ENCODE measurements at places on chromosomes 5 and 9.

DNA sequence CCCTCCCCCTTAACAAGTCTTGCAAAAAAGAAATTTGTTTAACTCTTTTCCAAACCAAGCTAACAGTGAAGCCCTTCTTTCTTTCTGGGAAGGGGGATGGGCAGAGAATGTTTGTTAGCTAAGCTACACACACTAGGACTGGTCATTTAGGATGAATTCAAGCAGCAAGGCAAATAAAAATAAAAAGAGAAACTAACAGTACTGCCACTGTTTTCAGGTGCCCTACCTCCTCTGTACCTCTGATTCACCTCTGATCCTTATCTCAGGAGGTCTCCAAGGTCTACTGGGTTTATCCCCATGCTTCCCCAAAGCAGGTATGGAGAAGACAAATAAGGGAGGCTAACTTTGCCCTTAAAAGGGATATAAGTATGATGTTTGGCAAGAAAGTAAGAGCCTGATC lies 52.9 kb downstream of the ELL2 start:
- DNase-seq = no peak

GRCh38 chr9:138043061-138043410 lies 165.5 kb downstream of the CACNA1B start:
- DNase-seq = no peak

GRCh38 chr9:36161187-36161586 lies 8.0 kb upstream of the CCIN start:
- peak; percentile 55 for DNase-seq

GRCh38 chr5:140388052-140388451 lies 13.6 kb upstream of the ANKHD1 start:
- no peak for DNase-seq

- no peak for DNase-seq
These were observed 40.4 kb downstream of the FER start for GRCh38 chr5:108788142-108788541.

- DNase-seq = no peak
These were observed 49.9 kb downstream of the ITGA1 start for GRCh38 chr5:52837591-52838001.

- peak; percentile 94 for DNase-seq
These were observed 142.4 kb downstream of the YIPF5 start for GRCh38 chr5:144028058-144028457.

DNA sequence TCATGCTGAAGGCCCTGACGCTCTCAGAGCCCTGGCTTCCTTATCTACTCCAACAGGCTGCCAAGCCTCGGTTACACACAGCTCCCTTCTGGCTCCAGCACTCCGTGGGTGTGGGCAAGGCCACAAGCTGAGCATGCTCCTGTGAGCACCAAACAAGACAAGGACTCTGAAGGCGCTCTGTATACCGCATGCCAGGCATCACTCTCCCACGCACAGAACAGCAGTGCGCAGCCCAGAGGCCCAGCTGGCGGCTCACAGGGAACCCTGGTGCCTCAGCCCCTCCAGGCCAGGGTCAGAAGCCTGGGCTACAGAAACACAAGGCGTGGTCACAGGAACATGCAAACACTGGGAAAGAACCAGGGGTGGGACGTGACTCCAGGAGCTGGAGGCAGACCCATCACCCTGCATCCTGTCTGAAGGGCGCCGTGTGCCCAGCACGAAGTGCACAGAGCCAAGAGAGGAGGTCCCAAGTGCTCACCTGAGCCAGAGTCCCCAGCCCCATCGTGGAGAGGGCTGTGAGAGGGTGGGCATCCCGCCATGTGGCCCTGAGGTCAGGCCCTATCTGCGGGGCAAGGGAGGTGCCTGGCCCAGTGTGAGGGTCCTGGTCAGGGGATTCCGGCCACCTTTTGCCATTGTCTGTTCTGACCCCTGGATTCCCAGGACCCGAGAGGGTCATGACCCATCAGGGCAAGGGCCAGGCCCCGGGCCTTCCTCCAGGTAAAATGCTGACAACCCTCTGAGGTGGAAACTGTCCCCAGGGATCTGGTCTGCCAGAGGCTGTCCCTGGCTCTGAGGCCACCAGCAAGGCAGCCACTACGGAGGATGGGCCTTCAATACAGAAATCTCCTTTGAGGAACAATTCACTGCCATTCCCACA lies 54.7 kb downstream of the COL23A1 start:
- no peak for DNase-seq

DNA sequence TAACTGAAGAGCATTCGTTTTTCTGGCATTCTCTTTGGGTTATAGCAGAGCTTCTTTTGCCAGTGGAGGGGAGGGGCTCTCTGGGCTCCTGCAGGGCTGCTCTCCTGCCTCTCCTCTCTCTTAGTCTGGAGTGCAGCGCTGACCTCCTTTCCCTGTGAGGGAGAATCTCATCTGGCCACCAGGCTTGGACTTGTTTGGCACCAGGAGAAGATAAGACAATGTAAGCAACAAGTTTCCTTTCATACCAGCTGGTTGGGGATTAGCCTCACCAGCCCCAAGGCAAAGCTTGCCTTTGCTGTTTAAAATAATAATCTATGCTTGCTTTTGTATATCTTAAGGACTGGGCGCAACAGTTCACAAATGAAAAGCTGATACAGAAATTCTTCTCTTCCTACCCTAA lies 196.4 kb downstream of the TLE4 start:
- DNase-seq = no peak

GRCh38 chr5:78719504-78720219 lies 71.1 kb upstream of the LHFPL2 start:
- no peak for DNase-seq

- peak; percentile 69 for DNase-seq
These were observed 90.0 kb upstream of the HMHB1 start for GRCh38 chr5:143721925-143722324.

GRCh38 chr5:127976991-127977717 lies 106.4 kb upstream of the SLC12A2 start:
- DNase-seq = no peak

GRCh38 chr5:53923961-53924360 lies 363.5 kb downstream of the NDUFS4 start:
- DNase-seq = peak; percentile 30

GRCh38 chr5:170423692-170424091 lies 34.5 kb upstream of the KCNMB1 start:
- no peak for DNase-seq

- DNase-seq = no peak
These were observed 94.2 kb upstream of the SAP30L start for GRCh38 chr5:154351566-154351965.

DNA sequence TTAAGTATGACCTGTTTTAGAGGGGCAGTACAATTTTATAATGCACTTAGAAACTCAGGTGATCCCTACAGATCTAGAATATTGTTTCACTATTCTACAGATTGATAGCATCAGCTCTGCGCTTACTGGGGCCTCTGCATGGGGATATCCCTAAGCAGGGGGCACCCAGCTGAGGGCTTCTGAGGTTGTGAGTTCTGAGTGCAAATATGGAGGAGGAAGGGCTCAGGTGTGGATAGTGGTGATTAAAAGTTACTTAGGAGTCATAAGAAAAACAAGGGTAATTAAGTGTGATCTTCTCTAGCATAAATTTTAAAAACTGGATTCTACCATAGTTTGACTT lies 274.4 kb downstream of the EFNA5 start:
- DNase-seq = no peak

DNA sequence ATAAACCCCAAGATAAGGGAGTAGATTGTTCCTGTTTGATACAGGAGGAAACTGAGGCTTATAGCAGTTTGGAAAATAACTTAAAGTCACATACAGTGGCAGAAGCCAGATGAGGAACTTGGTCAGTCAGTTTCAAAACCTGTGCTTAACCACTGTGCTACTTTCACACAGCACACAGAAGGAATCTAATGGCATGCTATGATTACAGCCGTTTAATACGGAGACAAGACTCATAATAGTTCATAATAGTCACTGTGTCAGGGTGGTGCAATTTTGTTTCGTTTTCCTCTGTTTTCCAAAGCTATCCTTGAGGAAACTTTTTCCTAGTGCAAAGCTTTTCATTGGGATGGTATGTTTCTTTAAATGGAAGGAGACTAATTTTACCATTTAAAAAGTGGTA lies 112.3 kb downstream of the GCNT1 start:
- DNase-seq = no peak

- DNase-seq = peak; percentile 77
These were observed 1.0 kb upstream of the FAM13B start for GRCh38 chr5:138033907-138034306.

DNA sequence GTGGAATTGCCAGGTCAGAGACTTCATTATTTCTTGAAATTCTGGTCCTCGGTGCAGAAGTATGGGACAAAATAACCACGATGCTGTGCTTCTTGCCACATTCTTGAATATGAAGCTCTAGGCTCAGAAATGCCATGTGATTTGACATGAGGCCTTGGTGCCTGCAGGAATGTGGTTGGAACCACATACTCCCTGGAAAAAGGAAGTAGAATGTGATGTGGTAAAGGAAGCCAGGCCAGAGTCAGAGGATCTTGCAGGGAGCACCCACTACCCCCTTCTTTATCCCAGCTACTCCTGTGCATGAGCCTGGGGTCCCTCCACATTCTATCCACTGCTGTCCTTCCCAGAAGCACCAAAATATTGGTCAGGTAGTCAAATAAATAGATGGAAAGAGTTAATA lies 80.9 kb downstream of the FOXD1 start:
- DNase-seq = peak; percentile 77

DNA sequence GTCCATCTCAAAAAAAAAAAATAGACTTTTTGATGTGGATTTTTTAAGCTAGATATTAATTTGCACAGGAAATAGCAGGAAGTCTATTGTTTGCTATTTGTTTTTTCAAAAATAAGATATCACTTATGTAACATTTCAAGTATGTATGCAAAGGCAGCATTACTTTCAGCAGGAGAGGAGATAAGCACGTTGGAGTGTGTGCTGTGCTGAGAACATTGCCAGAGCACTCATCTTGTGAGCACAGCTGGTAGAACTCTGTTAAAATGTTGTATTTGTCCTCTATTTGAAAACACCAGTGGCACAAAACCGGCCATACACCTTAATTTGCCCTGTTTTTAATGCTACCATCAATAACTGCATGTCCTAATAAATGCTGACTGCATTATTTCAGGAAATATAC lies 1061.9 kb upstream of the CDH18 start:
- DNase-seq = no peak

GRCh38 chr5:124059200-124059599 lies 547.2 kb downstream of the CSNK1G3 start:
- peak; percentile 17 for DNase-seq

GRCh38 chr5:149018909-149019443 lies 43.9 kb downstream of the SH3TC2 start:
- DNase-seq = peak; percentile 93

DNA sequence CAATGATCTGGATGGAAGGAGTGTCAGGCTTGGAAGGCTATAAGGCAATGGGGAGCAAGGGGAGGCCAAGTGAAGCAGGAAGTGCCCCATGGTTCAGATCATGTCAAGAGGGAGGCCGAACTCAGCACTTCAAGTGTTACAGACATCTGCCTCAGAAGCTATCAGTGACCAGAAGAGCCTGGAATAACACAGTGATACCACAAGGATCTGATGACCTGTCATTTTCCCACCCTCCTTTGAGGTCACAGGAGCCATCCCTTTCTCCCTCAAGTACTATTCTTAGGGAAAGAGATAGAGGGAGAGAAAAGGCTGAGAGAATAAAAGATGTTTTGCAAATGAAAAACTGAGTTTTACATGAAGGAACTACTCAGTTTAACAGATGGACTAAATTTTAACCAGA lies 454.8 kb downstream of the CSNK1G3 start:
- no peak for DNase-seq

DNA sequence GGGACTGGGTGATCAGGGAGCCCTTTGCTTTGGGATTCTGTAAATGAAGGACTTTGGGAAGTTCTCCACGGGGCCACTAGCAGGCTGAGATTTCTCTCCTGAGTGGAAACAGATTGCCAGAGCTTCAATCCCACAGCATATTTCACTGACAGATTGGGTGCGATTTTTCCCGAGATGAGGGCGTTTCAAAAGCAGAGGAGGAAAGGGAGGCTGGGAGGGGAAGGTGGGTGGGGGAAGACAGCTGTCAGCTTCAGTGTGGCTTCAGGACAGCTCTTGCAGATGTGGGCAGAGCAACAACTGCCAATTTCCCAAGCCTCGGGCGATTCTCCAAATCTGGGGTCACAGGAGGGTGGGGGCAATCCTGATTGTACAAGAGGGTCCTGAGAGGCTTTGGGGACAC lies 258.5 kb upstream of the ADRA1B start:
- DNase-seq = no peak

- no peak for DNase-seq
These were observed 46.4 kb upstream of the CHD1 start for GRCh38 chr5:98975223-98975622.

- DNase-seq = no peak
These were observed 1.6 kb downstream of the NINJ1 start for GRCh38 chr9:93132287-93132927.

All from fibroblast of skin of right biceps (primary cell).